Stimulated activated CD8-positive, alpha-beta memory T cell treated with anti-CD3 and anti-CD28 coated beads, Interleukin-4, amount 100 ng/mL, for 1 hour (primary cell): ENCODE measurements at places on chromosomes 12 and 14.
A peak's percentile ranks its signal among the peaks of the same experiment; 100 is the strongest.

DNA sequence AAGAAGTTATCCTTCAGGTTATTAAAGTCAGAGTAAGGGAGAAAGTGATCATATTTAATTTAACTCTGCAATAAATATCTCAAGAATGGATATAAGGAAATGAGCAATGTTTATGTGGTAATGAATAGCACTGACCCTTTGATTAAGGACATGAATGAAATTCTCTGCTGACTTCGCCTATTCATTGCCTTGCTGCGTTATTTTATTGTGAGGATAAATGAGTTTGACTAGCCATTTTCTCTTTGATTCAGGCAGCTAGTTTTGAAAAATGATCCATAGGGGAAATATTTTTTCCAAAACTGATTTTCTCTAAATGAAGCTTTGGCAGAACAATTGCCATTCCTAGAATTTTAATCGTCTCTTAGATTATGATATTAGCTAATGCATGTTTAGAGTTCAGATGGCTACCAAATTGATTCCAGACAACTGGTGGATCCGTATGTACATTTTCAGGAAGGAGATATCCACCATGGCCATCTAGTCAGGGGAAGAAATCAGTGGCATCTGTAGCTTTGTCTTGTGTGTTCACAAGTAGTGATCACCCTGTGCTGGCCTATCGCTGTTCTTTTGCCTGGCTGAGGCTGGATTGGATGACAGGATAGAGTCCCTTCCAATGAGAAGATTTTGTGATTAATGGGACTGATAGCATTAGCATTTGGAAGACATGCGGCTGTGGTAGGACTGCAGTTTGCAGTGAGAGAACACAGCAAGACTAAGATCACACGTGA is 302.3 kb upstream of the RGS6 start:
- no peak for DNase-seq

DNA sequence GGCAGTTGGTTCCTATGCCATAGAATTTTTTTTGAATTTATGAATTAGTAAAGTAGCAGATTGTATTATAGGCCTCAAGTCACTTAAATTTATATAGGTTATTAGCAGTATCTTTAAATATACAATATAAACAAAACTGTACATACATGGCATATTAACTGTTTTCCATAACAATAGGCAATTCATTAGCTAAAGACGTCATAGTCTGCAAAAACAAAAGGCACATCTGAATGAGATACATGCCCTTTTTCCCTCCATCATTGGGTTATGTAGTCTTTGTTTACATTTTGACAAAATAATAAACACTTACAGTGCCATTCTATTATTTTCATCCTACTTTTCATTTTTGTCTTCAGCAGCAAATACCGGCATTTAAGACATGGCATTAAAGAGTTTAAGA is 1.1 kb upstream of the VCPKMT start:
- DNase-seq, result no peak

DNA sequence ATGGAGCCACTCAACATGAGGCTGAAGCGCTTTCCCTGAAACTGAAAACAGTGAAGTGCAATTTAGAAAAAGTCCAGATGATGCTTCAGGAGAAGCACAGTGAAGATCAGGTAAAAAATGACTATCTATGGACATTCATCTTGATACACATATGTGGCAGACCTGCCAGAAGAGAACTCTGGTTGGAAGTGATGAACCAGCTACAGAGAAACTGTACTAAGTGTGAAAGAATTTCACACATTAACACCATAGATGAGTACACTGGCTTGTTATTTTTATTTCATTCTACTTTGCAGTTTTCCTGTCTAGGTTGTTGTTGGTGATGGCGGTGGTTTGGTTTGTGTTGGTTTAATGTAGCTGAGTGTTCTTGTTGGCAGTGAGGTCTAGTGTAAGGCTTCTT is 174.7 kb downstream of the ESR2 start:
- no peak for DNase-seq

- no peak for DNase-seq
Measured at GRCh38 chr14:28120391-28120790, 646.2 kb upstream of the FOXG1 start.

GRCh38 chr14:104137297-104138097 is 890 bp upstream of the KIF26A start:
- DNase-seq, result peak; percentile 5

- no peak for DNase-seq
Measured at GRCh38 chr12:60201891-60202290, 606.1 kb downstream of the SLC16A7 start.

DNA sequence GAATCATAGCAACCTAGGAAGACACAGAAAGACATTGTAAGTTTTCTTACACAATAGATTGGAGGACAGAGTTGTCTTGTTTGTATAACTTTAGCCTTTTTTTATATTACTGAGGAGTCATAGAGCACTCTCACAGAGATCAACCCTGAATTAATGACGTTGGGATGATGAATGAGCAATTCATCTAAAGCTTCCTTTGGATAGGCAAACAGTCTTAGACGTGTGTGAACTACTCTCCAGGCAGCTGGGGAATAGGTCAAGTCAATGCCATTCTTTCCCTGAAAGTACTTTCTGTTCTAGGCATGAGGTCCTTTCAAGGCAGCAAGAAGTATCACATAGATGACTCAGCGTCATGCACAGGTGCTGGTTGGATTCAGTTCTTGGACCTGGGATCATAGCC is 369.1 kb upstream of the NOVA1 start:
- no peak for DNase-seq

DNA sequence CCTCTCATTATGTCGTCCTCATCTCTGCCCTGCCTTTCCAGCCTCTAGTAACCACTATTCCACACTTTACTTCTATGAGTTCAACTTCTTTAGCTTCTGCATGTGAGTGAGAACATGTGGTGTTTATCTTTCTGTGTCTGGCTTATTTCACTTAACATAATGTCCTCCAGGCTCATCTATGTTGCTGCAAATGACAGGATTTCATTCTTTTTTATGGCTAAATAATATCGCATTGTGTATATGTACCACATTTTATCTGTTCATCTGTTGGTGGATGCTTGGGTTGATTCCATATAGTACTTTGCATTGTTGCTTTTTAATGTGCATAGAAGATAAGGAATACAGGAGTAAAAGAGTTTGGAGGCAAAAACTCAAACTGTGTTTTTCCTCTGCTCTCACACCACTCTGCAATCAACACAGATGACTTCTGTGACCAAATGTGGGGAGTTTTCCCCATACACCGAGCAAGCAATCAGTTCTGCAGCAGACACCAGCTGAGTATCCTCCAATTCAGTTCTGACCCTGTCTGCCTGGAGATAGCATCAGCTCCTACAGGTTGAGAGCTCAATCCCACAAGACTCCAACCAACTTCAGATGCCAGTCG is 24.6 kb upstream of the FLVCR2 start:
- no peak for DNase-seq

DNA sequence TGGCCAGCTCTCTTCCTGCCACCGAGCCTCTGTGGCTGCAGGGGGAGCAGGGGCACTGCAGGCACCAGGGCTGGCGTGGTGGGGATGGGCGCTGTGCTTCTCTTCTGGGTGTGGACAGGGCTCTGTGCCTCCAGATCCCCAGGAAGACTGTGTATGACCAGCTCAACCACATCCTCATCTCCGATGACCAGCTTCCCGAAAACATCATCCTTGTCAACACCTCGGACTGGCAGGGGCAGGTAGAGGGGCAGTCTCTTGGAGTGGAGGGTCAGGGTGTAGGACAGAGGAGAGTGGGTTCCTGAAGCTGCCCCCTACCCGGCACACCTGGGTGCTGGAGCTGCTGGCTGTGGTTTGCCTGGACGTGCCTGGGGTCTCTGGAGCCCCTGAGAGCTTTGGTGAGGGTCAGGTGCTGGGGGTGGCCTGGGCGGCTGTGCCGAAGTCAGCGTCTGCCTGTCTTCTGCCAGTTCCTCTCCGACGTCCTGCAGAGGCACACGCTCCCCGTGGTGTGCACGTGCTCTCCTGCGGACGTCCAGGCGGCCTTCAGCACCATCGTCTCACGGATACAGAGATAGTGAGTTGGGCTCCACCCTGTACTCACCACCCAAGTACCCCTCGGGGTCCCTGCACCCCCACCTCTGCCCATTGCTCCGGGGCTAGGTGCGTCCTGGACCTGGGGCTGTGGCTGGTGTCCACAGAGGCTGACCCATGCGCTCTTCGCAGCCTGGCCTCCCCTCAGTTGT is 15.8 kb upstream of the TEX22 start:
- DNase-seq, result no peak

- DNase-seq, result no peak
Measured at GRCh38 chr12:122860854-122861586, 25.8 kb downstream of the HIP1R start.

- no peak for DNase-seq
Measured at GRCh38 chr14:34219661-34220377, 242.2 kb downstream of the SPTSSA start.

- DNase-seq, result no peak
Measured at GRCh38 chr12:67829896-67830295, 159.4 kb upstream of the IFNG-AS1 start.

DNA sequence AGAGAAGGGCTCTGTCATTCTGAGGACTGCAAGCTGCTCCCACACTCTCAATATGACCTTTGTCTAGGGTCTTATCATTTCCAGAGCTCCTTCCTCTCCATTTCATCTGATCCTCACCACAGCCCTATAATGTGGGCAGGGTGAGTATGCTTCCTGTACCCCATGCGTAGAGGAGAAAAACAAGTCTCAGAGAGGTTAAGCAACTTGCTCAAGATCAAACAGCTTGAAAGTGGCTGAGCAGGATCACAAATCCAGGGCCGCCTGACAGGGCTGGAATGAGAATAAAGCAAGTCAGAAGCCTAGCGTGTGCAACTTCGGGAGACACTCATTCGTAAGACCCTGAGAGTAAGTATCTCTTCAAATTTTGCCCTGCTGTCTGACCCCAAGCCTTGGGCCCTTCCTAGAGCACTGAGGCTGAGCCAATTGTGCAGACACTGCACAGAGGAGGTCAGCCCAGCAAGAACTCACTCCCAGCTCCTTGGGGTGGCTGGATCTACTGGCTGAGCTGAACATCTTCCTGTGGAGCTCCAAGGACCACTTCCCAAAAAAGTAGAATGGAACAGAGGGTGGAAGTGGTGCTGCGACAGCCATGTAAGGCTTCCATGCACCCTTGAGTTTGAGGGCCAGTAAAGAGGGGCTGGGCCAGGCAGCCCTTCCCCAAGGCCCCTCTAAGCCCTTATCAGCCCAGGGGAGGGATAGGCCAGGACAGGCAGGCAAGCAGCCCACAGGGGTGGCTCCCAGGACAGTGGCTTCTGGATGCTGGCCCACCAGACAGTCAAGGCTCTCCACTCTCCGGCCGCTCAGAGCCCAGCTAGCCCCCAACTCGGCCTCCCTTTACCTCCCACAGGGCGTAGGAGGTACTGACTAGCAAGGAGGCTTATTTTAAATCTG is 10.5 kb downstream of the ZFP36L1 start:
- no peak for DNase-seq

DNA sequence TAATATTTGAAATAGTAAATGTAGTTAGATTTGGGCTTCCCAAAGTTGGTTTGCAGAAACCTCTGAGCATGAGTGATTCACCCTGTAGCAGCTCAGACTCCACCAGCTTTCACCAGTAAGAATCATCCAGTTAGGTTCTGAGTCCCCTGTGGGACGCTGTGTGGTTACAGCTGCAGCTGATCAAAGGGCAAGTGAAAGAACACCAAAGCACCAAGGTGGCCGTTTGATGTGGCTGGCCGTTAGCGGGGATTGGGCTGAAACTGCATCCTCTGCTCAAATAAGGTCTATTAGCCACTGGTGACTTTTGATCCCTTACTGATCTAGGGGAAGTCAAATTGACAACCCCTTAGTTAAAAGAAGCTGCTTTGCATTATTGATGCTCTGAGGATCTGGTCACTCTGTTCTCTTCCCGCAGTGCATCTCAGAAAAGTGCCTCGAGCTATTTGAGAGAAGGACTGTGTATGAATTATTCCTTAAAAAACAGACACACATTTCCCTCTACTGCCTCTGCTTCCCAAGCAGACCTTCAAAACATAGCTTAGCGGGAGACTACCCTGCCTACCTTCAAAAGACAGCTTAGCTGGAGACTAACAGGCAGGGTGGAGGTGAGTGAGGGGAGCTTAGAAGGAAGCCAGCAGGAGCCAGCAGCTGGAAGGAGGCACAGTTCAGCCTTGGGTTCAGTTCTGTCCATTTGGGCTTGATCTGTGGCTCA is 3.7 kb downstream of the ABHD12B start:
- DNase-seq, result peak; percentile 12

- DNase-seq, result no peak
Measured at GRCh38 chr12:63905544-63905943, 61.0 kb downstream of the SRGAP1 start.

- no peak for DNase-seq
Measured at GRCh38 chr12:131075194-131075593, 121.5 kb downstream of the ADGRD1 start.

DNA sequence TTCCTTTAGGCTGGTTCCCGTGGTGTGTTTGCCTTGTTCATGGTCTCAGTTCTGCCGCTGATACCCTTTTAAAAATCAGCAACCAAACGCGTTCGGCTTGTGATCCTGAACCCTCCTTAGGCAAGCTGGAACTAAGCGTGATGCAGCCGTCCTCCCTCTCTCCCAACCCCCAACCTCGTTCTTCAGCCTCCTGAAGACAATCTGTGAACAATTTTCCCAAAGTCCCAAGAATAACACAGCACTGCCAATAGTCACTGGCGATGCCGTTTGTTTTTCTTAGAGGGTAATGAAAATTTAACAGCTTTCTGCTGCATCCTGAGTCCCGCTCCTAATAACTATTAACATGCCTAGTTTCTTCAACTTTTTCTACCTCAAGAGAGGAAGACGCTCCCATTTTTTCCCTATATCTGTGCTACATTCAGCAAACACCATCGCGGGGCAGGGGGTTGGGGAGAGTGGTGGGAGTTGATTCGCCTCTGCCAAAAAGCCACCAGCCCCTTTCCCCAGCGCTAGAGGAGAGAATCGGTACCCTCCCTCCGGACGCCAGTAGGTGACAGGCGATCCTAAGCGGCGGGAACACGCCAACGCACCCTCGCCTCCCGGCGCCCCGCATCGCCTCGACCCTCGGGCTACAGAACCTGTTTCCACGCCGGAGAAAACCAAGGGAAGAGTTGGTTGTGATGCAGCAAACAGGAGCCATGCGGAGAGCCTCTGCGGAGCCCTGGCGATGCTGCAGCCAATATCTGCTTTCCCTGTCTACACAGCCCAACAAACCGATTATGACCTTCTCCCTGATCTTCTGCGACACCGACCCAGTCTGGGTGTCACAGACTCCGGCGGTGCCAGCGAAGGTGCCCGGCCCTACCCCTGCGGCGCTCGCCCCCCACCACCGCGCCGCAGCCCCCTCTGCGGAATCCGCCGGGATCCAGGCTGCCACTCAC is 752 bp downstream of the PRICKLE1 start:
- DNase-seq, result no peak

DNA sequence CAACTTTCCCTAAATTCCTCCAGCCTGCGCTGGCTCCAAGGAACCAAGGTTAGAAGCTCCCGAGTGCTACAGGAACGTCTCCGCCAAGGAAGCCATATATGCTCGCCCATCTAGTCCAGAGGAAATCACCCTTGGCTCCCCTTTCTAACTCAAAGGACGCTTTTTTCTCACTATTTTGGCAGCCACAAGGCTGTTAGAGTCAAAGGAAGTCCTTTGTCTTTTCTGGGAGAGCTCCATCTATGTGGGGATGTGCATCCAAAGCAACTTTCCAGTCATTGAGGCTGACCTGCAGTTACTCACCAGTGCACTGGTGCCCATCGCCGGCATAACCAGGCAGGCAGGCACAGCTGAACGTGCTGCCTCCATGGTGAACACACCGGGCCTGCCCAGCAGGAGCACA is 37.6 kb downstream of the RTRAF start:
- no peak for DNase-seq

GRCh38 chr12:131112700-131113290 is 159.1 kb downstream of the ADGRD1 start:
- DNase-seq, result no peak

GRCh38 chr14:38731962-38732361 is 371.1 kb downstream of the SEC23A start:
- no peak for DNase-seq

GRCh38 chr14:81582420-81582819 is 48.8 kb upstream of the SEL1L start:
- DNase-seq, result no peak
